Bronchial epithelial cell (primary cell): ENCODE measurements at places on chromosomes 7 and 10. TPM values are rescaled to one million over a fixed set of nuclear protein-coding genes. Genes with fewer than 3 reads are reported as not detected.

The PTPRZ1 gene
- total RNA-seq = 2.6 and 3.5 TPM in 2 replicates

The LRRC61 gene
- total RNA-seq = 7.6 and 8.2 TPM in 2 replicates

- peak; percentile 30 for DNase-seq
These were observed 181.3 kb upstream of the FZD1 start for GRCh38 chr7:91082852-91083495.

GRCh38 chr7:149027055-149027454 is 1.2 kb downstream of the PDIA4 start:
- no peak for DNase-seq

- no peak for DNase-seq
These were observed 161.0 kb downstream of the RNF216 start for GRCh38 chr7:5620459-5620881.
